ENCODE measurements at places on chromosomes 6 and 20. TPM values are rescaled to one million over a fixed set of nuclear protein-coding genes. Genes with fewer than 3 reads are reported as not detected.

The NSFL1C gene
- 123 TPM for total RNA-seq

The RIPOR3 gene
- not detected for total RNA-seq

The MICB gene
- total RNA-seq = 8.6 TPM

The CD83 gene
- 1.9 TPM for total RNA-seq

The ECT2L gene
- total RNA-seq = not detected

The GPSM3 gene
- total RNA-seq = 0.36 TPM

The CLDN20 gene
- not detected for total RNA-seq

The TNXB gene
- total RNA-seq = 0.89 TPM

The DEFB132 gene
- not detected for total RNA-seq

The PLCB1 gene
- 0.54 TPM for total RNA-seq

The ADGB gene
- not detected for total RNA-seq

The CLVS2 gene
- total RNA-seq = 0.07 TPM
